Fibroblast of villous mesenchyme (primary cell): ENCODE measurements at places on chromosomes 6 and 20. TPM values are rescaled to one million over a fixed set of nuclear protein-coding genes. Genes with fewer than 3 reads are reported as not detected.

DNA sequence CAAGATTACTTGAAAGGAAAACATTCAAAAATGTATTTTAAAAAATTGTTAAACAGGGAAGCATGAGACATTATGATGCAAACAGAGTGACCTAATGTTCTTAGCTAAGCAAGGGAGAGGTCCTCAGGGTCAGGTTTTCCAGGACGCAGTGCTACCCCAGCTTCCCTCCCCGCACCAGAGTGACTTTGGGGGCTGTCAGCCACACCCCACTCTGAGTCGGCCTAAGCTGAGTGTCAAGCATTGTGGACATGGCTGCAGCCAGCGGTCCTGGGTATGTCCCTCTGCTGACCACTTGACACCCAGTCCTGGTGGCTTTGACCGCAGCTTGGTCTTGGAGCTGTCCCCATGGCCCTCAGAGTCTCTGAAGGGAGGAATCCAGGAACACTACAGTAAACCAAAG is 54.9 kb upstream of the CD93 start:
- DNase-seq: no peak

The RAB32 gene
- total RNA-seq: 123 and 148 TPM in 2 replicates

The LTV1 gene
- 19.6 and 24.2 TPM in 2 replicates for total RNA-seq

GRCh38 chr6:161300823-161301222 is 27.0 kb upstream of the AGPAT4 start:
- peak; percentile 30 for DNase-seq

- peak; percentile 88 for DNase-seq
Measured at GRCh38 chr6:31058128-31058894, 48.0 kb downstream of the MUC22 start.

- no peak for DNase-seq
Measured at GRCh38 chr6:72446430-72446829, 175.4 kb upstream of the KCNQ5 start.

DNA sequence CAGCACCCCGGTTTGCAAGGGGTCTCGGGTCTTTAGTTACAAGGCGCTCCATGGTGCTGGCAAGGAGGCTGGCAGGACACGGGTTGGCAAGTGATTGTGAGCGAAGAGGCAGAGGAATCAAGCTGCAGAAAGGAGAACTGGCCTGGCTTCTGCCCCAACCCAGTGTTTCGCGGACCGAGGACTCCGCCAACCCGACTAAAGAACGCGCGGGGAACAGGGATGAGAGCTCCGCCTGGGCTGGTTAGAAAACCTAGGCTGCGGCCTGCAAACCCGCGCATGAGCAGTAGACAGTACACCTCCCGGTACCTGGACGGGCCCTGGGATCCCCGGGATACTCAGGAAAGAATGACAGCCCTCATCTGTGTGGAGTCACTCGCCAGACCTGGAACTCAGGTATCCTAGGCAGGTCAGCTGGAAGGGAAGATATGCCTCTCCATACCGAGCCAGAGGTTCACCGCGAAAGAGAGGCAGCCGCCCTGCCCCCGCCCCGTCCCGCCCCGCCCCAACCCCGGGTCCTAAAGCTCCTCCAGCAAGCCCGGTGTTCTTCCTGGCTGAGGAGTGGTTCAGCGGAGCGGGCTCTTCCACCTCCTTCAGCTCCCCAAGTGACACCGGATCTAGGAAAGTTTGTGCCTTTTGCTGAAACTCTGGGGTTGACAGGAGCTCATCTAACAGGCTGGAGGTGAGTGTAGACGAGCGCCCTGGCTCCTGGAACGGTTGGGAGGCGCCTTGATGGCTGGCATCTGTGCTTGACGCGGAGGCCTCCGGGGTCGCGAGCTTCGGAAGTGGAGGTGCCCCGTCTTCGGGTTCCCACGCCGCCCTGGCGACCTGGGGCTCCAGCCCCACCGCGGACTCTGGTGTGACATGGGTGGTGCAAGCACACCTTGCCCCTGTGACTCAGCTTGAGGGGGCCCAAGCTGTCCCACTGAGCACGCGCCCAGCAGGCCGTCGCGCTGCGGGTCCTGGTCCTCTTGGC is 1847.3 kb upstream of the DEFB115 start:
- no peak for DNase-seq

The C4B gene
- total RNA-seq: 6.8 and 9.9 TPM in 2 replicates

- no peak for DNase-seq
Measured at GRCh38 chr20:15760001-15760621, 813.1 kb downstream of the KIF16B start.

- DNase-seq: peak; percentile 66
Measured at GRCh38 chr20:56974499-56975250, 291.8 kb downstream of the BMP7 start.

The EYA4 gene
- total RNA-seq: under 0.01 TPM in 2 replicates

GRCh38 chr6:161108916-161109315 is 117.3 kb downstream of the MAP3K4 start:
- DNase-seq: no peak

- no peak for DNase-seq
Measured at GRCh38 chr6:131073577-131073976, 10.5 kb upstream of the EPB41L2 start.

DNA sequence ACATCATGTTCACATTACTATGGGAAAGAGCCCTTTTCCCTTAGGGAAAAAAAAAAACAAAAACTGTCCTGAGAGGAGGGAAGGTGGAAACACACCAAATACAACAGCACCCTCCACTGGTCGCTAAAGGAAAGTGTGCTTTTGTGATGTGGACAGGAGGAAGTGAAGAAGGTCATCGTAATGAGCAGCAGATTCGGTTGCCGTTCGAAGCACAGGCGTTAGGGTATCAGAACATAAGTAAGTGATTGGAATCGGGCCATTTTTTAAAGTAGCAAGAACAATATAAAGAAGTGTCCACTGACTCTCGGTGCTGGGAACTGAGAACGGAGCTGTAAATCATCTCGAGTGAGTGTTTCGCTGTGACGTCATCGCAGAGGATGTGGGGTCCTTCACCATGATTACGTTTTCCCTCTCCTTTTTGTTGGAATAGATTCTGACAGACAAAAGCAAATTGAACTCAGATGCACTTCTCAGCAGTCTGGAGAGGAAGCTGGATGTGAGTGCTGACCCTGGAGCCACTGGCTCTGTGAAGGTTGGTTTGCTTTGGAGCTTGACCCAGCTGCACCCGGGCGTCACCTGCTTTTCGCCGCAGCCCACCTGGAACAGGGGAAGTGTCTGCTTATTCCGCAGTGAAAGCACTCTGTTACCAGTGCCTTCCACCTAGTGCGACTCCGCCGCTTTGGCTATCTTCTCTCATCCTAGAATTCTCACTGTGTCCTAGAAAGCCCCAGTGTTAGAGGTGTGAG is 203.6 kb upstream of the GMDS start:
- peak; percentile 75 for DNase-seq

- DNase-seq: no peak
Measured at GRCh38 chr20:46031014-46031569, 2.1 kb downstream of the SLC12A5 start.

The CDH4 gene
- total RNA-seq: 1.3 and 1.7 TPM in 2 replicates
